ENCODE measurements at places on chromosomes 3 and 15. TPM values are rescaled to one million over a fixed set of nuclear protein-coding genes. Genes with fewer than 3 reads are reported as not detected.

PLSCR2 gene
- not detected for total RNA-seq

UACA gene
- total RNA-seq = 43.7 TPM

SYNPR gene
- total RNA-seq = not detected

EXD1 gene
- under 0.01 TPM for total RNA-seq

IL5RA gene
- total RNA-seq = under 0.01 TPM

NME9 gene
- under 0.01 TPM for total RNA-seq

NT5DC2 gene
- 25.0 TPM for total RNA-seq

TRAT1 gene
- not detected for total RNA-seq

KCNAB1 gene
- 0.33 TPM for total RNA-seq

ITIH1 gene
- not detected for total RNA-seq

VIPR1 gene
- not detected for total RNA-seq

APH1B gene
- 45.5 TPM for total RNA-seq

CCDC54 gene
- total RNA-seq = not detected

LARP6 gene
- 8.0 TPM for total RNA-seq
